ENCODE measurements at places on chromosomes 2 and 18.

DNA sequence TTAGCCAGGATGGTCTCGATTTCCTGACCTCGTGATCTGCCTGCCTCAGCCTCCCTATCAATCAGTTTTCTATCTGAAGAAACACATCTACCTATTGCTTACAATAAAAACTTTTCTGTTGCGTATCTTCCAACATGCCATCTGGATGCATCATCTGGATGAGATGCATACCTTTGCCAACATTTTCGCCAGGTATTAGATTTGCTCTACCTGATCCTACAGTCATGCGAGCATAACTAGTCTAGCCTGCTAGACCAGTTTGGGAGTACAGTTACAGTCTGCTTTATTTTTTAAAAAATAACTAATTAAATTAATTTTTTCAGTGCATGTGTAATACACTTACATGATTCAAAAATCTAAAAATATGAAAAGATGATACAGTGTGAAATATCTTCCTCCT is 334.0 kb upstream of the MEX3C start:
- DNase-seq: no peak

DNA sequence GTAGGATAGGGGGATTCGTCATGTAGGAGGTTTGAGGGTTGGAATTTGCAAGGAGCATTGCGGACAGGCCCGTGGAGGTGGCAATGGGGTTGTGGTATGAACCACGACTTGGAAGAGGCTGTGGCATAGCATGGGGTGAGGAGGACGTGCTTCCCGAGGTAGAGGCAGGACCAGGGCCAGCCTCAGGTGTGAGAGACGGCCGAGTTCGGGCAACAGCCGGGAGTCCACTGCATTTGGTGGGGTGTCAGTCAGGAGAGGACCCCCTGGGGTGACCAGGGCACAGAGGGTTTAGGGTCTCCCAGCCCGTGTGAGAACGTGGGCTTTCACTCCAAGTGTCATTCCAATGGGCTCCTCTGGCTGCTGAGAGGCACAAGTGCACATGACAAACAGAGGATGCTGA is 339.0 kb downstream of the EIPR1 start:
- DNase-seq: no peak

GRCh38 chr2:191811807-191812602 is 34.9 kb downstream of the CAVIN2 start:
- DNase-seq: no peak

DNA sequence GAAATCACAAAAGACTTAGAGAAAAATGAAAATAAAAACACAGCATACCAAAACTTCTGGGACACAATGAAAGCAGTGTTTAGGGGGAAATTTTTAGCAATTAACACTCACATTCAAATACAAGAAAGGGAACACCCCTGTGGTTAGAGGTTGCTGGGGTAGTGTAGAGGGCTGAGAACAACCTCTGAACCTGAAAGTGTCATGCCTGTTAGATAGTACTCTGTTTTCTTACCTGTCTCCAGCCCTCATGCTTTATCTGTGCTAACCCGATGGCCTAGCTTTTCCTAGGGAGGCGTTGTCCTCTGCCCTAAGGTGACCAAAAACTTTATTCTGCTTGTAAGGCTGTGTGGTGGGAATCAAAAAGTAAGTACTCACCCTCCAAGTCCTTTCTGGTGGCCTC is 122.6 kb upstream of the OTX1 start:
- DNase-seq: no peak

DNA sequence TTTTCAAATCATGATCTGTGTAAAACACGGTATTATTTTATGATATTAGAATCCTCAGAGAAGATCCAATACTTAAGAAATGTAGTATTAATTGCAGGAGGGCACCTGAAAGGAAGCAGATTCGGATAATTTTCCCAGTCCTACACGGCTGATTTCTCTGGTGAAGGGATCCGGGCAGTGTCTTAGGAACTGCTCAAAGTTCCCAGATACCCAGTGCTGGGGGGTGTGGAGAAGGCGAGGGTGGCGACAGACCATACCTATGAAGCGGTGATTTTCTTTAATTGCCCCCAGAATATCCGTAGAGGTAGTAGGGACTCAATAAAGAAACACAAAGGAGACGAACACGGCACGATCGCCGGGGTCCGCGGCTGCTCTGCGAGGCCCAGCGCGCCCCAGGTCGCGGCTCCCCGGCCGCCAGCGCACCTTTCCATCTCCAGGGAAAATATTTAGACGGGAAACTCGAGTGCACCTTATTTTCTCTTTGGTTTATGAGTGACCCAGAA is 1.4 kb upstream of the SOX11 start:
- DNase-seq: no peak

DNA sequence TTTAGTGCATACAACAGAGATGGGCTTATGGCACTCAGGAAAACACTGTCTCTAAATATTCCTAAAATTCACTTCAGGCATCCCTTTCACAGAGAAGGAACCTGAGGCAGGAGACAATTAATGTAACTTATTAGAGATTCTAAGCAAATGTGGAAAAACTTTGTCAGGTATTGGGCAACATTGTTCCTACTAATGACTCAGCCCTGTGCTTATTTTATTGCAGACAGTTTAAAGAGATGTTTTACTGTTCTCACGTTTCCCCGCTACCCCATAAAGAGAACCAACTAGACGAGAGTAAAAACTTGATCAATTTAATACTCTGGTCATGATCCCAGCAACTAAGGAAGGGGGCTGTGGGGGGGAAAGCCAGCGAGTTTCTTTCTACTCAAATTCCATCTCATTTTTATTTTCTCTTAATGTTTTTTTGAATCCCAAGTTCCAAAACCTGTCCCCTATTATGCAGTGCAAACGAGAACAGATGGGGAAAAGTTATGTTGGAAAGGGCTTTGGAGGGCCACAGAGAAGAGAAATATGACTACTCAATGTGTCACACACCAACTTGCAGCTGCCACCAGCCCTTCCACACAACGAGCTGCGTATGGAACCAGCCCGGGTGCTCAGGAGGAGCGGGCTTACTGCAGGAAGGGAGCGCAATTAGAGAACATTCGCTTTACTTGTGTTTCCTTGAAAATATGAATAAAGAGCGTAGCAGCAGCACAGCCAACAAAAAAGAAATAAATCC is 18.7 kb upstream of the ACVR1 start:
- DNase-seq: no peak

DNA sequence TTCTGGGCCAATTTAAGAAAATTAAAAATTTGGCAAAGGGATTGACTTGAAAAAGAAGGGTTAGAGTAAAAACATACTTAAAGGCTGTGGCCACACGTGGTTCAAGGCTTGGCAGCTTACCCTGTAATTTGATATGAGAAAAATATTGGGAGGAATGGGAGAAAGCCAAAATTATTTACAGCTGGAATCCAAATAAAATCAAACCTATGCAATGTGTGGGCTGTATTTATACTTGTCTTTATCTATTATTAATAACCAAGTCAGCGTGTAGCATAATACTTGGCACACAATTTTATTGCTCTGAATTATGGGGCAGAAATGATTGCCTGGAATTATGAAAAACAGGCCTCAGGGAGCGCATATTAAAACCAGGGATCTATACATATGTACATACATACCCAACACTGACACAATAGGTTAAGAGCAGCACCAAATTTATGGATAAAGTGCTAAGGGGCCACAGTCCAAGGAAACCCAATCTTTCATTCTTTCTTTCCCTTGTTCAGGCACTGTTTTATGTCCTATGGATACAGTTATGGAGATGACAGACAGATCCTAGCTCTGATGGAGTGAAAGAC is 35.6 kb downstream of the FAM124B start:
- no peak for DNase-seq

DNA sequence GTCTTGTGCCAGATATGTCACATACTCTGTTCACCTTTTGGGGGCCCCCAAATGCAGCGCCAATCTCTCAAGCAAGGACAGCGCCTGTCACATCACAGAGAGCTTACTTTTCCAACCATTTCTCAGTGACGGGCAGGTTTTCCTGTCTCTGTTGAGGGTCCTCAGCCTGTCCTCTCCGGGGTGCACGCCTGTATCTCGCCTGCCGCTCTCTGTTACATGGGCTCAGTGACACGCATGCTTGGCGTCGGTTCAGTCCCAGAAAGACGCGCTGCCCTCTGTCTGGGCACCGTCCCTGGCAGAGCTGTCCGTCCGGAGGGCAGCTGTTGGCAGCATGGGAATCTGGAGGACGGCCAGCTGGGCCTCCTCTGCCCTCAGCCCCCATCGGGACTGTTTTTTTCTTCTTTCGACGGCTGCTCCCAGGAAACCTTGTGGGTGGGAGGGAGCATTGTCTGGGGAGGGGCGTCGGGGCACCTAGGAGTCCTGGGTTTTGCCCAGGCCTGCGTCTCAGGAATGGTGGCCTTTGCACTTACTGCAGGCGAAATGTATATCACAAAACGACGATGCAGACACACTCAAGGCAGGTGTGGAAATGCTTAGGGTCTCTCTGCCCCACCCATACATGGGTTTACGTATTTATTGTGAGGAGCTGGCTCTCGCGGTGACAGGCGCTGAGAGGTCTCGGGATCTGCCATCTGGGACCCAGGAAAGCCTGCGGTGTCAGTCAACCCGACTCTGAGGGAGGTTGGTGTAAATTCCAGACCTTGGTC is 30.9 kb downstream of the RTP5 start:
- DNase-seq: no peak

DNA sequence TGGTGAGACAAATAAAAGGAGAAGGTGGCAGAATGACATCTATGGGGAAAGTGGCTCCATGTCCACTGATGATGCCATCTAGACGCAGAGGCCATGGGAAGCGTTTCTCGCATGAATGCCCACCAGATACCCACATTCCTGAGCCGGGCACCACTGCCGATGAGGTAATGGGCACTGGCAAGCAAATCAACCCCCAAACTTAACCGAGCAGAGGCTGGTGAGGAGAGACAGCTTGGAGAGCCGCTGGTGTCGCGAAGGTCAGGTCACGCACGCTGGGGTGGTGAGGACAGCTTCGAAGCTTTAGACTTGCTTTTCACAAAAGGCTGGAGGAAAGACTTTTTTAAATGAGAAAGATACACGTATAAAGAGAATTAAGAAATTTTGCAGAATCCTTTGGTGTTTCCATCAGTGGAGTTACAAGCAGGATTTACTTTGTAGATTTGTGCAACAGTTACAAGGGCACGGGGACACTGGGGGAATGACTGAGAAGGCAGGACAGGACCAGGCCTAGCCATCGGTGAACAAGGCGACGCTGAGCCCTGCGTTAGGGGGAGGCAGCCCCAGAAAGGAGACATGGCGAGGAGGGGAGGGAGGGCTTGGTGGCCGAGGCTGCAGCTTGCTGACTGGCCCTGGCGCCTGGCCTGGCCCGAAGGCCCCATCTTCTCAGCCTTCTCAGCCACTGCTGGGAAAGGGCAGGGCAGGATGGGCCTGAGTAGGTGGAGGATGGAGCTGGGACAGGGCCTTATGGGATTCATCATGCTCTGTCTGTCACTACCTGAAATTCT is 83.9 kb upstream of the HDAC4 start:
- DNase-seq: no peak

DNA sequence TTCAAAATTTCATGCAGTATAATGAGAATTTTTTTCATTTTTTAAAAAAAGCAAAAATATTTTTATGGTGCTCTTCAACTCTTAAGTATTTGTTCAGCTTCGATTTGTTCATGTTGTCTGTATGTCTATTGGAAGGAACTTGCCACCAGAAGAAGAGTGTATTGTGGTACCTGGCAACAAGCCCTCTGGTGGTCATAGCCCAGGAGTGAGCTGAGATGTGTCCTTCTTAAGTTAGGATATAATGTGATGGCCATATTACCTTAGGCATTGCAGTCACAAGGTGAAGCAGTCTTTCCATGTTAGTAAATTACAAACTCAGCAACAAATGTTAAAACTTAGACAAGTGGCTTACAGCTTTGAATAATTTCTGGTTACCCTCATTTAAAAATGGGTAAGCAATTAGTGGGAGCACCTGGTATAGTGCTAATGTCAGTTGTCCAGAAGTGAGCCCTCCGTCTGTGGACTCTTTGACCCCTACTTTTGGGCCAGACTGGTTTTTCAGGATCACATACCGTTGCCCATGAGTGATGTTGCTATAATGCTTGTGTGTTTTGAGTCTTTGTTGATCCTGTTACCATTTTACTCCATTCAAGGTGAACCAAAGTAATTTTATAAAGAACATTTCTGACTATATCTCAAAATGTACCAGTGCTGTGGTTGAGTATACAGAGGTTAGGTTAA is 57.4 kb downstream of the MYO1B start:
- no peak for DNase-seq

DNA sequence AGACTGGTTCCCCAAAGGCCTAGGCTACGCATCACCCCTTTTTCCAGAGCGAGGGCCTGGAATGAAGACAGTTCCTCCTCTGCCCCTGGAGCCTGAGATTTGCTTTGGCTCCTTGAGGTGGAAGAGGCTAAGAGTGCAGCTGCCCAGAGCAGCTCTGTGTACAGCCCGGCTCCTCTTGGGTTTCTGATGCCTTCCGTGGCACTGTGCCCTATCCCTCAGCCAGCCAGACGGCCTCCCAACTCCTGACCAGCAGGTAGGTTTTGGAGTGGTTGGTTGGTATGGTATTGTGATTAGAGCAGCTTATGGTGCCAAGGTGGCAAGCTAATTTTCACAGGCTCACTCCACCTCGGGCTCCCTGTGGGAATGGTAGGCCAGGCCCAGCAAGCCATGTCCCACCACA is 112.2 kb downstream of the TANC1 start:
- DNase-seq: no peak

- DNase-seq: no peak
Observed at GRCh38 chr2:203918839-203919238, 17.7 kb upstream of the ICOS start.

DNA sequence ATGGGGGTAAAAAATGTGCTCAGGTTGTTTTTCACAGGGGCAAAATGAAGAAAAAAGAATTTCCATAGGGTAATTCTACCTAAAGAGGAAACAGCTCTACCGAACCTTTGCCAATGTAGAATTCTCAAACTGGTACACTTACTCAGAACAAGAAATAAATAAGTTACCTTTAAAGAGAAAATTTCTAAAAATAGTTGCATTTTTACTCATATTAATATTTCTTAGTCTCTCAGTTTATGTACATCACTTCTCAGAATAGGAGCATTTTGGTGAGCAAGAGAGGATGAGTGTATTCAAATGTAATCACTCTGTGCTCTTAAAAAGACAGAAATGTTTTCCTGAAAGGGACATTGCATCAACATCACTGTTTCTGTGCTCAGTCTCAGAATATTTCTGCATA is 574.7 kb upstream of the SLC8A1 start:
- no peak for DNase-seq

GRCh38 chr2:124975224-124975623 is 950.1 kb downstream of the CNTNAP5 start:
- no peak for DNase-seq

GRCh38 chr2:113202305-113203216 is 28.8 kb downstream of the PSD4 start:
- no peak for DNase-seq

DNA sequence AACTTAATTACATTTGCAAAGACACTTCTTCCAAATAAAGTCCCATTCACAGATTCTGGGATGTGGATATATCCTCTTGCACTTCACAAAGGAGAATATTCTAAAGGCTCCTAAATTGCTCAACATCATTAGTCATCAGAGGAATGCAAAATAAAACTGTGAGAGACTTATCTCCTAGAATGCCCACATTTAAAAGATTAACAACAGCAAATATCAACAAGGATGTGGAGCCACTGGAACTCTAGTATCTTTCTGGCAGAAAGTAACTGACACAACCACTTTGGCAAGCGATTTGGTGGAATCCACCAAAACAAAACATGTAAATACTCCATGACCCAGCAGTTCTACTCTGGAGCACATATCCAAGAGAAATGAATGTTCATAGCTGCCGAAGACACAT is 4.6 kb downstream of the NEU2 start:
- no peak for DNase-seq

GRCh38 chr2:69177063-69177771 is 164.2 kb downstream of the ANTXR1 start:
- no peak for DNase-seq
